ENCODE measurements at places on chromosomes 7 and 10. TPM values are rescaled to one million over a fixed set of nuclear protein-coding genes. Genes with fewer than 3 reads are reported as not detected.

The SFRP5 gene
- 0.58 TPM for total RNA-seq

The PKD2L1 gene
- total RNA-seq, result not detected

The TEX36 gene
- not detected for total RNA-seq

The EBLN1 gene
- total RNA-seq, result not detected

The CACNB2 gene
- total RNA-seq, result 3.8 TPM

The TLX1 gene
- total RNA-seq, result not detected

The FOXP2 gene
- 6.8 TPM for total RNA-seq

The HECW1 gene
- 9.2 TPM for total RNA-seq

The RBP3 gene
- total RNA-seq, result not detected

The SPDYE1 gene
- total RNA-seq, result not detected

The PKD1L1 gene
- 0.58 TPM for total RNA-seq

The CFAP70 gene
- 5.7 TPM for total RNA-seq

The SH2D4B gene
- total RNA-seq, result 0.12 TPM

The SFTPA1 gene
- 0.88 TPM for total RNA-seq

The ASCC1 gene
- 27.2 TPM for total RNA-seq

The PLEKHS1 gene
- 0.18 TPM for total RNA-seq

The ANK3 gene
- total RNA-seq, result 189 TPM

The LRMDA gene
- total RNA-seq, result 22.6 TPM

The AQP1 gene
- 143 TPM for total RNA-seq

The FAM25G gene
- total RNA-seq, result not detected

The TMEM130 gene
- 10.2 TPM for total RNA-seq

The GATAD1 gene
- total RNA-seq, result 50.4 TPM

The NEUROG3 gene
- total RNA-seq, result not detected

The OR6B1 gene
- total RNA-seq, result not detected

The ELMO1 gene
- total RNA-seq, result 31.2 TPM

The ZNF394 gene
- total RNA-seq, result 30.5 TPM

The APBB1IP gene
- 3.8 TPM for total RNA-seq

The TMEM106B gene
- total RNA-seq, result 92.7 TPM

Data from metanephros (tissue), 2 donors.